NCI-H1930 (cell line): ENCODE measurements at places on chromosomes 5 and 9.
A peak's percentile ranks its signal among the peaks of the same experiment; 100 is the strongest.

DNA sequence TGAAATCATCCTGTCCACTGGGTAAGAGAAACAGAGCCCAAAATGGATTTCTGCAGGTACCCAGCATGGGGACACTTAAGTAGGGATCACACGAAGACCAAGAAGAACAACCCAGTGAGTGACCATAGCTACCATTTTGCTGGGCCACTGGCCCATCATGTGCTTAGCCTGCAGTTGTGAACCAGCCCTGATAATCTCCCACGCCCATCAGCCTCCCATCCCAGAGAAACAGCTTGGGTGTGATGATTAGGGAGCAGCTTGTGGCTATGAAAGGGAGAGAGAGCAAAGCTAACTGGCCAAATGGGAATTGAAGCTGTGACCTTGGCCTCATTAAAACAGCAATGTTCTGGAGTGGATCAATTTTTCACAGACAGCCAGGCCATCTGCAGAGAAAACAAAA, 138.5 kb downstream of the SLC24A2 start:
- DNase-seq: no peak

- DNase-seq: no peak
Observed at GRCh38 chr9:4689687-4690104, 10.3 kb downstream of the CDC37L1 start.

- no peak for DNase-seq
Observed at GRCh38 chr5:174386306-174386705, 338.1 kb upstream of the MSX2 start.

- no peak for DNase-seq
Observed at GRCh38 chr9:93303258-93303771, 119.4 kb downstream of the WNK2 start.

DNA sequence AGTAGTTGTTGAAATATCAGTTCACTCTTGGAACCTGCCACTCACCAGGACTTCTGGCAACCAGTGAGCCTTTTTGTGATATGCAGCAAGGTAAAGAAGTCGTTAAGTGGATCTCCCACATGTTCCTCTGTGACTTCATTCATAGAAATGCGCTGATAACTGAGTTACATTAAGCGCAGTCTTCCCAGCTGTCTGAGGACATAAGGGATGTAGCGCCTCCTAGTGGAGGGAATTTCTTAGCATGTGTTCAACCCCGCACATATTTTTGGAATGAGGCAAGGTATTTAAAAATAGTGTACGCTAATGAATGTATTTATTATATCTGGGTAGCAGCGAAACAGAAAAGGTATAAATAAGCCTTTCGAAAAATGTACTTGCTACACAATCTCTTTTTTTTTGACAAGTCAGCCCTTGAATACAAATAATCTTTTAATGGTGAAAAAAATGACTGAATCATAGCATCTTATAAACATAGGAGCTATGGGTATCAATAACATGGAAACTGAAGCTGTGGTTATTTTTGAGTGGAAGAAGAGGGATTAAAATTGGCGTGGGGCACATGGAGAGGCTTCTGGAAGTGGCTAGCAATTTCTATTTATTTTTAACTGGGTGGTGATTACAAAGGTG, 38.0 kb downstream of the PALM2AKAP2 start:
- peak; percentile 43 for DNase-seq

GRCh38 chr5:59799668-59800346, 93.7 kb downstream of the PDE4D start:
- DNase-seq: peak; percentile 24

DNA sequence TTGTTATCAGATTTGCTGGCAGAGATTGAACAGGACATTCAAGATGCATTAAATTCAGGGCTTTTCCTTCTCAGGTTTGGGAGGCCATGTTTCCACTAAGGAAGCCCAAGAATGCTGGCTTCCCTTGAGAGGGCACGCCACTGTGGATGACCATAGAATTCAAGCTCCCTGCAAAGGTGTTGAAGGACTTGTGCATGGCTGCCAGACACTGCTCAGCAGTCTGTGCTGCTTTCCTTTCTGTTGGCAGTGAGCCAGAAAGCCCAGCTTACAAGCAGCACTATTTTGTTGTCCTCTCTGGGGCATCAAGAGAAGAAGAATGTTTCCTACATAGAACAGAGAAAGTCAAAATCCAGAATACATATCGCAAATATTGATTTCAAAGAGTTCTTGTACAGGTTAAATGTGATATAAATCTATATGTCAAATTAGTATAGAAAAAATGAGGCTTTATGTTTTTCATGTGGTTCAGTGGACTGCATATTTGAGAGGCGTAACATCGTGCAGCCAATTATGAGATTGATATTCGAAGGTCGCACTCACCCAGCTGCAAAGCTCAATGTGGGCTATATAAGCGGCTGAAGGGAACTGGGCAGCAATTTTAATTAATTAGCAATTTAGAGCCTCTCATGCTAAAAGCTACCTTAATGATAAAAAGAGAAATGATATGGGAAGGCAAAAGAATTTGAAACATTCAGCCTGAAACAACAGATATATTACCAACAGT, 103.1 kb upstream of the ISL1 start:
- no peak for DNase-seq

DNA sequence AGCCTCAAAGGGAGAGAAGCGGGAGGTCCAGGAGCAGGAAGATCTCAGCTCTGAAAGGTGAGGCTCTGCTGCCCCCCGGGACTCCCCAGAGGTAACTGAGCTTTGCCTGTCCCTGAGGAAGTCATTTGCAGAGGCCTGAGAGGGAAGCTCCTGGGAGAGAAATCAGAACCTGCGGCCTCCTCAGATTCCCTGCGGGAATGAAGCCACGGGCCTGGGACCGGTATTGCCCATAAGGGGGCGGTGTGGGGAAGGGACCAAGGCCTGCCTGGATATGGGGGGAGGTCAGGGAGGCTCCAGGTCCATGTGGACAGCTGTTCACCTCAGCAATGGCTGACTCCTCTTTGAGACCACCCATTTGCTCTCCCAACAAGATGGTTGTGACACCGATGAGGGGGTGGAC, 1.3 kb downstream of the SPATA31E1 start:
- peak; percentile 18 for DNase-seq

DNA sequence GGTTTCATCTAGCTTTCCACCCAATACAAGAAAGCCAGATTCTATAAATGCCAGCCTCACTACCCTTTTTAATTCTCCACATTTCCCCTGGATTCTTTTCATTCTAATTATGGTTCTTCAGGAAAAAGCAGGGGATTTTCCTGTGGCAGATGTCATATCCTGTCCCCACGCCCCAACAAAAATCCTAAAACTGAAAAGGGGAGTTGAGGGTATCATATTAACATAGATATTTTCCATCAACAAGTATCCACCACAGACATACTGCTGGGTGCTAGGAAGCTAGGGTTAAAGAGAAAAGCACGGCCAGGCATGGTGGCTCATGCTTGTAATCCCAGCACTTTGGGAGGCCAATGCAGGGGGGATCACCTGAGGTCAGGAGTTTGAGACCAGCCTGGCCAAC, 38.0 kb downstream of the CDK5RAP2 start:
- DNase-seq: no peak

DNA sequence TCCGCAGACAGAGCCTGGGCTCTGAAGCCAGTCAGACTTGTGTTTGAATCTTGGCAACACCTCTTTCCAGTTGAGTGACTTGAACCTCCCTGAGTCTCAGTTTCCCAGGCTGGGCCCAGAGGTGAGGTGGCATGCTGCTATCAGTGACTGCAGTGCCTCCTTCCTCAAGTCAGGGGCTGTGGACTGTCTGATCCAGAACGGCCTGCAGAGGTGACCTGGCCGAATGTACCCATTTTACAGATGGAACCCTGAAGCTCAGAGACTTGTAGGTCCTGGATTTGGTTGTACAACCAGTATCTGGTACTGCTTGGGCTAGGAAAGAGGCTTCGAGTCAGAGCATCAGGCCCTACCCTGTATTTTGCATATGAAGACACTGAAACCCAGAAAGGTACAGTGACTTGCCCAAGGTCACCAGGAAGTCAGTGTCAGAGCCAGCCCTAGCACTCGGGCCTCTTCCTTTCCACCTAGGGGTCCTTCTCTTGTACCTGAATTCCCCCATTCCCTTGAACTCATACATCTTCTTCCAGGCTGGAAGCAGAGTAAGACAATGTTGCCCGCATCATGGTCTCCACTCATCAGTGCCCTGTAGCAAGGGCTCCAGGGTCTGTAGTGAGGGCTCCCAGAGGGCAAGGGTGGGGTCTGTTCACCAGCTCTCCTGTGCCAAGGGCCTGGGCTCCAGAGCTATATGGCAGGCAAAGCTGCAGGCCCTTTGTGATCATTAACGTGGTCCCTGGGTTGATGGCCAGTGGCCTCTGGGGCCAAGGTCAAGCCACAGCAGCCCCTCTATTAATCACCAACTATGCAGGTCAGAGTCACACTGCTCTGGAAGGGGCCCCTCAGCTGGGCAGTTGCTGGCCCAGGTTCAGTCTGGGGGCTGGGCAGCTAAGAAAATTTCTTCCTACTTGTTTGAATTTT, 28.5 kb downstream of the GSN start:
- no peak for DNase-seq

DNA sequence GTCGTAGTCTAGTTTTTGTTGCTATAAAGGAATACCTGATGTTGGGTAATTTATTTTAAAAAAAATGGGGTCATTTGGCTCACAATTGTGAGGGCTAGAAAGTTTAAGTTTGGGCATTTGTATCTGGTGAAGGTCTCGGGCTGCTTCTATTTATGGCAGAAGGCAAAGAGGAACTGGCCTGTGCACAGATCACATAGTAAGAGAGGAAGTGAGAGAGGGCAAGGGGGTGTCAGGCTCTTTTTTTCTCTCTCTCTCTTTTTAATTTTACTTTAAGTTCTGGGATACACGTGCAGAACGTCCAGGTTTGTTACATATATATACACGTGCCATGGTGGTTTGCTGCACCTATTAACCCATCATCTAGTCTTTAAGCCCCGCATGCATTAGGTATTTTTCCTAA, 453.3 kb downstream of the DIRAS2 start:
- DNase-seq: no peak

GRCh38 chr5:159059722-159060121, 40.0 kb downstream of the EBF1 start:
- DNase-seq: no peak

DNA sequence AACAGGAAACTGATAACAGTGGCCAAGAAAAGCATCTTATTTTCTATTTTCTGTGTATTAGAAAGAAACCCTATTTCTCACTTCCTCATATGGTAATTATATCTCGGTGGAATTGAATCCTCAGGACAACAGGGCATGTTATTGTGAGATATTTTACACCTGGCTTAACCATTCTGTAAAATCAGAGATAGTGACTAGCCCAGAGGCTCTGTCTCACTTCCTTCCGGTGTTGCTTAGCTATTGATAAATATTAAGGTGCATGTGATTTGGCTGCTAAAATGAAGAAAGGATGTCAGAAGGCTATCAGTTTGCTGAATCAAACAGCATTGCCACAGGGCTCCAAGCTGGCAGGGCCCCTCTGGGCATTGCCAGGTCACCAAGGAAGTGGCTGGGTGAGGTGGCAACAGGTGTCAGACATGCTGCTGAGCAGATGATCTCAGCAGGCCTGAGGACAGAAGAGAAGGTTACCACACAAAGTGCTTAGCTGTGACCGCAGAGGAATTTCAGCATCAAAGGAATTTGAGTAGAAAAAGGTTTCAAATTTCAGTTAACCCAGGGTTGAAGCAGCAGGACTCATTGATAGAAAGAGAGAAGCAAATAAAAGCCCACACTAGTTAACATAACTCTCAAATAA, 330.7 kb downstream of the PDE4D start:
- no peak for DNase-seq

GRCh38 chr9:70549926-70550325, 135.5 kb upstream of the KLF9 start:
- DNase-seq: no peak

DNA sequence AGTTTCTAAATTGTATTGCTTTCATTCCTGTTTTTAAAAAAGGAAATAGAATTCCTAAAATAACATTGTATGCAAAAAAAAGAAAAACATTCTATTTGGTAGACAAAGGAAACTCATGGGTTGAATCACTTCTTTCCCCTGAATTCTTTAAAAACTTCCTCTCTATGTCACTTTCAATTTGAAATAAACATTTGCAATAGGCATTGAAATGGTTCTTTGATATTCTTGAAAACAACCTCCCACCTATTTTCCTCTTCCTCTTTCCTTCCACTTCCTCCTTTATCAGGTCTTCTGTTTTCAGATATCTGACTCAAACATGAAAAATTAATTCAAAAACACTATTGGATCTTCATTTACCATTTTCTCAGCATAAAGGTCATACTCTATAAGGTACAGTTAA, 442.0 kb upstream of the MEF2C start:
- DNase-seq: no peak

GRCh38 chr5:17379100-17379951, 118.7 kb upstream of the TAF11L2 start:
- DNase-seq: no peak
